ENCODE measurements at places on chromosomes 7 and 10.

GRCh38 chr7:102425639-102426267, 7.6 kb upstream of the ORAI2 start:
- DNase-seq, result no peak

GRCh38 chr10:37754538-37755323, 102.7 kb downstream of the ZNF248 start:
- no peak for DNase-seq

DNA sequence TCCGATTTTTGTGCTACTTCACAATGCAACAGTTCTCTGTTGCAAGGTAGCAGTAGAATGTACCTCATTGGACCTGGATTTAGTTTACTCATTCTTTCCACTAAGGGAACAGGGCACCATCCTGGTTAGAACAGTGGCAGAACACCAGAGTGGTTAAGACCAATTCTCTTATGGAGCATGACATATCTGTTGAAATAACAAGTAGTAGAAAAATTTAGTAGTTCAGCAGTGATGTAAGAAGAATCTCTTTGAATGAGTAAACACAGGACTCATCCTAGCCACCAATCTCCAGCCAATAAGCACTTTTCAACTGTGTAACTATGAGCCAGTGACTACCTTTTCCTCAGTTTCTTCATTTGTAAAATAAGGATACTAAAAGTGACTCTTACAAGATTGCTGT, 2.4 kb downstream of the ANKRD22 start:
- DNase-seq, result no peak

- no peak for DNase-seq
Observed at GRCh38 chr7:124366118-124366517, 333.3 kb upstream of the TMEM229A start.

GRCh38 chr7:129845972-129846327, 106.8 kb downstream of the UBE2H start:
- DNase-seq, result no peak

DNA sequence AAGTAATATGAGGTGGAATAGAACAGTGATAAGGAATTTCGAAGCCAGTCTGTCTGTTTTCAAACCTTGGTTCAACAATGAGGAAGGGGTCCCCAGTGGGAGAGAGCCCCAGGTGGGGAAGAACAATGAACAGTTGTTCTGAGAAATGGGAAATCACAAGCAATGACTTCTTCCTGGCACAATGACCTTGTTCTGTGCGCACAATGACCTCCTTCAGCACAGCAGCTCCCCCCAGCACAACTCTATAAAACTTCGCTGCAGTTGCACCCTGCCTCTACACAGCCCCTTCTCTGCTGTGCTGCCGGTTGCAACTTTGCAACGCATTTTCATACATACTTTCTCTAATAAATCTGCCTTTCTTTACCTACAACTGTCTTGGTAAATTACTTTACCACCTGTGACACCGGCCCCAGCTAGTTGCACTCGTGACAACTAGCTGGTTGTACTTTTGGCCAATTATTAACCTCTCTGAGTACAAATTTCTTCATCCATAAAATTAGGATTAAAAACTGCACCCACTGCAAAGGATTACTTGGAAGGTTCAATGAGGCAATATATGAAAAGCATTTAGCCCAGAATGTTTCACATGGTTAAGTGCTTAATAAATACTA, 40.5 kb downstream of the ASB4 start:
- peak; percentile 42 for DNase-seq

DNA sequence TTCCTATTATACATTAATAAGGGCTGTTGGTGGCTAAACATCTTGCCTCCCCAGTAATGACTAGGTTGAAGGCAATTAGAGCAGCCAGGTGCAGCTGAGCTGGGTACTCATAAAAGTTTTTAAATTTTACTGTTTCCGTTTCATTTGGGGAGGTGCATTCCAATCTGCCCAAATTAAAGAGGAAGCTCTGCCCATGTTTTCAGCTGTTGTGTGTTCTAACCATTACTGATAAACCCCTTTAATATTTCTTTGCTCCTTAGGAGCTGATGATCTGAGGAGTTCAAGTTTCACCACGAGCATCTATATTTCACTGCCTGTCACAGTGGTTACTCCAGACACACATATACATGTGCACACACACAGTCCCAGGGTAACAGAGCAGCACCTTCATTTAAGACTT, 94.4 kb downstream of the JAZF1 start:
- DNase-seq, result no peak

- no peak for DNase-seq
Observed at GRCh38 chr7:76285604-76286374, 16.7 kb upstream of the HSPB1 start.

- no peak for DNase-seq
Observed at GRCh38 chr7:127885843-127886242, 145.4 kb downstream of the LRRC4 start.

DNA sequence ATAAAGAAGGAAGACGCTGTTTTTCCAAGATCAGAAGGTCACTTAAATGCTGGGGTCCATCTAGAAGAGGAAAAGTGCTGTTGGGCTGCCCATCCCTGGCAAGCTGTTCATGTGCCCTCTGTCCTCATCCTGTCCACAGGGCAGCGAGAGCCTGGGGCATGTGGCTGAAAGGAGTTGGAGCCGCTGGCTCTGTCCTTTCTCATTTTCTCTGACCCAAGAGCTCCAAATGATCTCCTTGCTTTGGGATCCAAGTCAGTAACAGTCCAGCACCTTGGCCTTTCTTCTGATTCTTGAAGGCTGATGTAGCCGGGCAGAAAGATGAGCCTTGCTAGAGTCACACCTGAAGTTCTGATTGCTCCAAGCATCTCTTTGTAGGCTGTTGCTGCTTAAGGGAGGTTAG, 44.4 kb downstream of the SPDYE5 start:
- no peak for DNase-seq

Data from nucleus accumbens (tissue), 56 donors.